ENCODE measurements at places on chromosomes 5 and 9. TPM values are rescaled to one million over a fixed set of nuclear protein-coding genes. Genes with fewer than 3 reads are reported as not detected.

Gene NUTM2F
- not detected for total RNA-seq

Gene PCDHAC2
- total RNA-seq, result 0.14 TPM

Gene CAMK2A
- 0.71 TPM for total RNA-seq

Gene PCDHB11
- total RNA-seq, result 0.18 TPM

Gene FCHSD1
- total RNA-seq, result 15.4 TPM

Gene UAP1L1
- 7.7 TPM for total RNA-seq

Gene AK6
- total RNA-seq, result 32.0 TPM

Gene SMIM32
- total RNA-seq, result not detected

Gene BTNL8
- not detected for total RNA-seq

Gene GABRA6
- not detected for total RNA-seq

Gene C7
- total RNA-seq, result 1.1 TPM

Measured in smooth muscle cell of bladder (primary cell).